Esophagus squamous epithelium (tissue), 5 donors: ENCODE measurements at places on chromosomes 6 and 20. TPM values are rescaled to one million over a fixed set of nuclear protein-coding genes. Genes with fewer than 3 reads are reported as not detected.

The ASIP gene
- total RNA-seq, result not detected

The MUC21 gene
- 219 TPM for total RNA-seq

The ARMH2 gene
- total RNA-seq, result not detected

The MYB gene
- total RNA-seq, result 2.6 TPM

The NXT1 gene
- total RNA-seq, result 21.3 TPM

The LST1 gene
- 5.1 TPM for total RNA-seq

The SMPD2 gene
- 27.7 TPM for total RNA-seq

The PLN gene
- total RNA-seq, result 1.1 TPM

DNA sequence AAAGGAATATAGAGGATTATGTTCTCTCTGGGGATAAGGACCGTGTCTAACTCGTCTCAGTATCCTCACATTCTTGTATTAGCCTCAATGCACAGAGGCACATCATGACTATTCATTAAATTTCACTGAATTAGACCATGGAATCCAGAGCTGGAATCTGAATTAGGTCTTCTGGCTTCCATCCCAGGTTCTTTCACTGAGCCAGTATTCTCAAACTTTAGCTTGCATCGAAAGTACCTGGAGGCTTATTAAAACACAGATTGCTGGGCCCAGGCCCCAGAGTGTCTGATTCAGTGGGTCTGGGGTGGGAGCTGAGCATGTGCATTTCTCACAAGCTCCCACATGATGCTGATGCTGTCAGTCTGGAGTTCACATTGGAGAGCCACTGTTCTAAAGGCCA is 142.0 kb downstream of the UST start:
- DNase-seq, result no peak

- no peak for DNase-seq
Measured at GRCh38 chr6:136809091-136809860, 13.1 kb upstream of the PEX7 start.

DNA sequence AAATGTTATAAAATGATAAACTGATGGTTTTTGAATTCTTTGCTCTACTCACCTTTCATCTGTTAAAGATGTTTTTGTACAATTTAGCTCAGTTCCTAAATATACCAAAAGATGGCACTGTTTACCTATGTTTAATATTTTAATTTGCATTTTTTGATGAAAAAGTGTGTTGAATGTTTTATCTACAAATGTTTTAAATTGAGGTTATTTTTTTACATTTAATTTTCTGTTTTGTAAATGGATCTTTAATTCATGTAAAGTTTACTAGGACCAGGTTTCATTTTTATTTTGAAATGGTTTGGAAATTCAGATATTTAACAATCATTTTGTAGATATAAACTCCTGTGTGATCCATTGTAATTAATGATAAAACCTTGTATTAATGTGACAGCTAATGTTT is 30.0 kb downstream of the CDKAL1 start:
- no peak for DNase-seq

DNA sequence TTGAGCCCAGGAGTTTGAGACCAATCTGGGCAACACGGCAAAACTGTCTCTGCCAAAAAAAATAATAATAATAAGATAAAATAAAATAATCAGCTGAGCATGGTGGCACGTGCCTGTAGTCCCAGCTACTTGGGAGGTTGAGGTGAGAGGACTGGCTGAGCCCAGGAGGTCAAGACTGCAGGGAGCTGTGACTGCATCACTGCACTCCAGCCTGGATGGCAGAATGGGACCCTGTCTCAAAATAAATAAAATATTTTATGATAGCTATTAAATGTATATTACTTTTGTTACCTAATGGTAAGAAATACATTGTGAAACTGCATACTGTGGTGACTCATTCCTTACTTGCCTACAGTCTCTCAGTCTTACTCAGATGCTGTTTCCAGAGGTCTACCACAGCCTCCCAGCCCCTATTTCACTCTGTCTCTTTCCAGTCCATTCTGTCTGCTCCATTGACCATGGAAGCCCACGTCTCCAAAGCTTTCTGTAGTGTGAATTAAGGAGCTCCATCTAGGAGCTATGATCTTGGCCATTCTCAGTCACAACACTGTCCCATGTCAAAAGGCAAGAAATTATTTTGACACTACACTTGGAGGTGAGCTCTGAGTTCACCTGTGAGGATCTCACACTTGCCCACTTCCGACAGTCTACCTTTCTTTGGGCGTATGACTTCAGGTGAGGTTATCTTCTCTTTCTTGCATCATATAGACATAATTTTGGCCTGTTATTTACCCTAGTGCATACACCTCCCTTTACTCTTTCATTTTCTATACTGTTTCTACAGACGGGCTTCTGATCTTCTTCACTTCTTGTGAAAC is 22.4 kb upstream of the SNX9 start:
- DNase-seq, result no peak

DNA sequence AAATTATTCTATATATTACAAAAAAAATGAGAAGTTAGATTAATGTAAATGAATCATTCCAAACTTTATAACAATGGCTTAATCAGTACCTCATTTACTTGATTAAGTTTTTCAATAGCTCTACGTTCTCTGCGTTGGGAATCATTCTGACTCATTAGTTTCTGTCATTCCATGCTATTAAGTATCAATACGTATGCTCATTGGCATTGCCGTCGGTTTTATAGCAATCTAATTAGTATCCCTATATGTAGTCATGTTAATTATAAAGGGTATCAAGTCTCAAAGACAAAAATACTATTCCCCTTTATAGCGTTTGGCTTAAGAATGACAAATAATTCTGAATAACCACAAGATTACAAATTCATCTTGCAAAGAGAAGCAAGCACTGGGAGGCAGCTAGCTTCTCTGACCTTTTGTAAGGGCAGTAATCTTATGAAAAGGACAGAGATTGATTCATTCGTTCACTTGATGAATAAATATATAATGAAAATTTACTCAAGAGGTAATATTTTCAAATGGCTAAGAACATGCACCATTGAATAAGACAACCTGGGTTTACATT is 41.8 kb downstream of the OLIG3 start:
- no peak for DNase-seq

DNA sequence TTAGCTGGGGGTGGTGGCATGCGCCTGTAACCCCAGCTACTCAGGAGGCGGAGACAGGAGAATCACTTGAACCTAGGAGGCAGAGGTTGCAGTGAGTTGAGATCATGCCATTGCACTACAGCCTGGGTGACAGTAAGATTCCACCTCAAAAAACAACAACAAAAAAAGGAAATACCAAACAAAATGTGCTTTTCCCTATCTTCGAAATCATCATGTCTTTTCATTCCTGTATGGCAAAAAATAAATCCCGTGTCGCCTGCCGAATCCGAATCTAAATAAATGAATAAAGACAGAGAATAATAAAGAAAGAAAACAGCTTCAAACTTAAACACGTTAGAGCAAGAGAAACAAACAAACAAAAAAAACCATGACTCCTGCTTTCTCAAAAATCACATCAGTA is 11.8 kb downstream of the B4GALT5 start:
- DNase-seq, result no peak

DNA sequence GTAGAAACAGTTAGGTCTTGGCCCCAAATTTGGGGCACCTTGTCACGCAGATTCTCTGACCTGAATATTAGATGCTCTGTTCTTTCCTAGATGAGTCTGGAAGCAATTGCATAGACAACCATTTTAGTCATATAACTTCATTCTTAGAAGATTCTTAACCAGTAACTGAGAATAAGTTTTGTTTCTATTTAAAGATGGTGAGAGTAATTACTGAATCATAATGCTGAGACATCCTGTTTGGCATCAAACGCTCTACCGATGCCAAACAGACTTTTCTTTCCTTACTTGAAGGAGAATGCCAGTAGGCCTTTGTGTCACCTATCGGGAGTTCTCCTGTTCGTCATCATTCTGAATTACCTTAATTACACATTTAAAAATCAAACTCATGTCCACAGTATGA is 131.6 kb upstream of the ID4 start:
- DNase-seq, result no peak

- no peak for DNase-seq
Measured at GRCh38 chr6:51098791-51099190, 280.1 kb downstream of the TFAP2B start.

- no peak for DNase-seq
Measured at GRCh38 chr6:126947070-126947469, 171.4 kb upstream of the RSPO3 start.

GRCh38 chr6:21171801-21172200 is 421.8 kb upstream of the SOX4 start:
- DNase-seq, result no peak

- no peak for DNase-seq
Measured at GRCh38 chr6:29517245-29517644, 29.5 kb upstream of the MAS1L start.
